Heart right ventricle (tissue), 16 donors: ENCODE measurements at places on chromosomes 16 and 17.

- no peaks in the 10 kb centered on the region for H3K4me1 ChIP-seq
- no peak for DNase-seq
- no peak overlapping the region for H3K4me3 ChIP-seq
- peaks cover 4% of the 10 kb centered on the region for H3K27me3 ChIP-seq
- H3K27ac ChIP-seq = no peak overlapping the region
Observed at GRCh38 chr16:28319476-28320022, 27.2 kb downstream of the SBK1 start.

- no peak overlapping the region for H3K4me3 ChIP-seq
- H3K36me3 ChIP-seq = no peaks in the 10 kb centered on the region
- DNase-seq = no peak
- H3K27ac ChIP-seq = no peak overlapping the region
- H3K4me1 ChIP-seq = peaks cover 17% of the 10 kb centered on the region
- no peaks in the 10 kb centered on the region for H3K27me3 ChIP-seq
Observed at GRCh38 chr17:38733982-38734973, 4.1 kb downstream of the CISD3 start.

- DNase-seq = no peak
- peak overlapping the region; percentile 80 for H3K4me3 ChIP-seq
- peak overlapping the region; percentile 94 for H3K27ac ChIP-seq
- H3K27me3 ChIP-seq = peaks cover 4% of the 10 kb centered on the region
- H3K4me1 ChIP-seq = peaks cover 27% of the 10 kb centered on the region
- H3K36me3 ChIP-seq = no peaks in the 10 kb centered on the region
Observed at GRCh38 chr17:72124438-72124775, 3.6 kb downstream of the SOX9 start.

- peaks cover 10% of the 10 kb centered on the region for H3K27me3 ChIP-seq
- H3K4me1 ChIP-seq = peaks cover 26% of the 10 kb centered on the region
- H3K27ac ChIP-seq = peak overlapping the region; percentile 66
- no peaks in the 10 kb centered on the region for H3K36me3 ChIP-seq
- H3K4me3 ChIP-seq = peak overlapping the region; percentile 93
Observed at GRCh38 chr16:787321-787966, 737 bp downstream of the RPUSD1 start.

DNA sequence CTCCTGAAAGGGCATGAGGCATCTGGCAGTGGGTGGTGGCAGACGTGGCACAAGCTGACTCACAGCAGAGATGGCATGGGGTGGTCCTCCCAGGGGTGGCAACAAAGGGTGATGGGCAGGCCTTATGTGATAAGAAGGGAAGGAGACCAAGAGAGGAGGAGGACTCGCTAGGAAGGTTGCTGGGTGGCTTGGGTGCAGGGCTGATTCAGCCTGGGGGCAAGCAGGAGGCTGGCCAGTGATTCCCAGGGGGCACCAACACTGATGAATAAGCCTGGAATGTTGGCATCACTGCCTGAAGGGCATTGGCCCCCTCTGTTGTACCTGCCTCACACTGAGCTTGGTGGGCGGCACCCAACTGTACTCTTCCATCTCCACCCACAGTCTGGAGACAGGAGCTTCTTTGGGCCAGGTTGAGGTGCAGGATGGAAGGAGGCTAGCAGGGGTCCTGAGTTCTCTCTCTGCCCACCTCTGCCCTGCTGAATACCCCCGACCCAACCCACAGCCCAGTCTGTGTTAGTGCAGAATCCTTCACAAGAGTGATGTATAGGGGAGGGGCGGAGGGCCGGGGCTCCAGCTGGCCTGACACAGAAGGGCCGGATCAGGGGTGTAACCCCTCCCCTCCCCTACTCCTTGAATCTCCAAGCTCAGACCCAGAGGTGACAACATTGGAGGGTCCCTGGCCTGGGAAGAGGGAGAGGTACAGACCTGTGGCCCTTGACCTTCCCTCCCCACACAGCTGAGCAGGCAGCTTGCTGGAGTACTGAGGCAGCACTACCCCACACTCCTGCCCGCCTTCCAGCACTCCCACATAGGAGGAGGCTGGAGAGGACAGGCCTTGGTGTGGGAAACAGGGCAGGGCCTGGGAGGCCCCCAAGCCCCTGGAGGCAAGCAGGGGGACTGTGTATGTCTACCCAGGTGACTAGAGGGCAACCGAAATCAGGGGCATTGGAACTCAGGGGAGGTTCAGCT is 2.6 kb downstream of the STAC2 start:
- H3K36me3 ChIP-seq = no peaks in the 10 kb centered on the region
- H3K4me3 ChIP-seq = no peak overlapping the region
- peaks cover 7% of the 10 kb centered on the region for H3K4me1 ChIP-seq
- no peak overlapping the region for H3K27ac ChIP-seq
